ENCODE measurements at places on chromosomes 11 and 22.

DNA sequence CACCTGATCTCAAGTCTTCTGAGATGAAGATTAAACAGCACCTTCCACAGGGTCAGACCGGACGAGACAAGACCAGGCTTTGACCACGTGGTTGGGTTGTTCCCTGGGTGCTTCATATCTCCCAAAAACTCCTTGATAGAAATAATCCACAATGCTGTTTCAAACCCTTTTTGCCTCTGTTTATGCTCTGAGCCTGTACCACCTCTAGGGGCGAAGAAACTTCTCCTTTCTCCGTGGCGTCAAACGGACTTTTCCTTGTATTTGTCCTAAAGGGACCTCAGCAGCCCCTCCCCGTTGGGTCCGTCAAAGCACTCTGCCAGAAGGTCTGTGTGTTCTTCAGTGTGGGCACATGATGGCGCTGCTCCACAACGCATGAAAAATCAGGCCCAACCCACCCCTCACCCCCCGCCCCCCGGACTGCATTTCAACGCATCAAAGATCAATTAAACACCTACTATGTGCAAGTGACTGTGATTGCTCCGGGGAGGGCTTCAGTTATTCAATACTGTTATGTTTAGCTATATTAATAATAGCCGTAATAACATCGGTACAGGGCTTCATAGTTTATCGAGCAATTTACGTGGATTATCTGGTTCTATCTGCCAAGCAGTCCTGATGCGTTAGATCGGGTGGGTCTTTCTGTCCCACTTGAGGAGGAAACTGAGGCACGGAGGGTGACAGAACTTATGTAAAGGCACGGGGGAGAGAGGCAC lies 17.3 kb upstream of the EIF3D start:
- no peaks in the 10 kb centered on the region for H3K36me3 ChIP-seq
- DNase-seq = no peak
- H3K27ac ChIP-seq = no peak overlapping the region
- H3K4me3 ChIP-seq = no peak overlapping the region

DNA sequence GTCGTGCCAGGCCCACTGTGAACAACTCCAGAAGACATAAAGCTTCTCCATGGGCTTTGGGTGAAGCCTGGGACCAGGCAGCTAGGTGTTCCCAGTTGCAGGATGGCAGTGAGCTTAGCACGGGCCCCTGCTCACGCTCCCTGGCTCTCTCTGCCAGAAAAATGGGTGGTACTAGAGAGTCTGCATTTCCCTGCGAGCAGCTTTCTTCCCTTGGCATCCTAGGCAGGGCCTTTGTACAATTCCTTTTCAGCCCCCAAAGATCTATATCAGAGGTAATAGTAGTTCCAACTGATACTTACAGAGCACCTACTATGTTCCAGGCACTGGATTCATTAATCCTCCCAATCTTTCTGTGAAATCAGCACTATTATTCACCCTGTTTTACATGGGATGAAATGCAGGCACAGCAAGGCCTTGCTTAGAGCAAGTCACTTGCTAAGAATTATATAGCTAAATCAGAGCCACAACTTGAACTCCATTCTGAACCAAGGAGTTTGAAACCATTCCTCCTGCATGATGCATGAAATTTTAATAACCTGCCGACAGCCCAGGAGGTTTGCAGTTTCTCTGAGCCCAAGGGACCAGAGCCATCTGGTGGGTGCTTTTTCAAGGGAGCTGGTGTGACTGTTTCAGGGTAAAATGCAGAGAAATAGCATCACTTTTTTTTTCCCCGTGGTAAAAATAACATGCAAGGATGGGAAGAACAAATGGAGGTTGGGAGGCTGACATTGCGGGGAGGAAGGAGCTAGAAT lies 22.7 kb downstream of the NAV2 start:
- peaks cover 98% of the 10 kb centered on the region for H3K4me1 ChIP-seq
- no peaks in the 10 kb centered on the region for H3K36me3 ChIP-seq
- no peaks in the 10 kb centered on the region for H3K27me3 ChIP-seq
- DNase-seq = no peak

- no peaks in the 10 kb centered on the region for H3K27me3 ChIP-seq
- no peak overlapping the region for H3K4me3 ChIP-seq
- no peak overlapping the region for H3K27ac ChIP-seq
- H3K4me1 ChIP-seq = no peaks in the 10 kb centered on the region
- no peak for DNase-seq
- no peaks in the 10 kb centered on the region for H3K36me3 ChIP-seq
These were observed 17.0 kb downstream of the MRGPRD start for GRCh38 chr11:68963779-68964178.

GRCh38 chr22:29081517-29082236 lies 8.8 kb downstream of the KREMEN1 start:
- H3K4me1 ChIP-seq = no peaks in the 10 kb centered on the region
- H3K27ac ChIP-seq = no peak overlapping the region

Data from thoracic aorta (tissue), 2 donors.